ENCODE measurements at places on chromosomes 1 and 21.

GRCh38 chr1:50262436-50262835 lies 153.7 kb downstream of the ELAVL4 start:
- peak; percentile 19 for DNase-seq

DNA sequence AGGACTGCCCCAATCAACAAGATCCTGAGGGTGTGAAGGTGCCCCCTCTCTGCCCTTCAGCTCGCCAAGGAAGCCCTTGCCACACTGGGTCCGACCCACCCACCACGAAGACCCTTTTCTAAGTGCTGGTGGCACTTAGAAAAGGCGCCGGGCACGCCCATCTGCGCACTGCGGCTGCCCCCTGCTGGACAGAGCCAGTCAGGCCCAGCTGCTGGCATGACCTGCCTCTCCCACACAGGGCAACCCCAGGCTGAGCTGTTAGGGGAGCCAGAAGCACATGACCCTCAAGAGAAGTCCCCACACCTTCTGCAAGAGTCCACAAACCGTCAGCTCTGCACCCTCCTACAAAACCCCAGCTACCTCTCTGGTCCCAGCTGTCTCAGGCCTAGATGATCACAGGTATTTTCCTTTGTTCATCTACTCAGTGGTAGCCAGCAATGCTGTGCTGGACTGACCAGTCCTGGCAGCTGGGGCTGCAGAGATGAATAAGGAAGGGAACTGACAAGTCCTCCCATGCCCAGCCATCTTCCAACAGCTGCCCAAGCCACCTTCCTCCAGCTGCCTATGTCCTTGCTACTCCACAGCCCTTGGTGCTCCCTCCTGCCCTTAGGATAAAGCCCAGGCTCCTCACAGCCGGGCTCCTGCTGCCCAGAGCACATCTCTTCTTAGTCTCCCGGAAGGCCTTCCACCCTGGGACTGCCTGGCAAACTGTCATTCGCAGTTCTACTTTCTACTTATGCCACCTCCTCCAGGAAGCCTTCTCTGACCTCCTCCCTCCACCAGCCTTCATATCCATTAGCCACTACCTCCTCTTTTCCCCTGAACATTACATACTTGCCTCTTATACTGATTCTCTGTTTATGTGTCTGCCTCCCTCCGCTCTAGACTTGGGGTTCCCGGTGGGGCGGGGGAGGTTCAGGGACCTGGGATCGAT lies 39.8 kb upstream of the ZC3H12A start:
- DNase-seq: peak; percentile 73

DNA sequence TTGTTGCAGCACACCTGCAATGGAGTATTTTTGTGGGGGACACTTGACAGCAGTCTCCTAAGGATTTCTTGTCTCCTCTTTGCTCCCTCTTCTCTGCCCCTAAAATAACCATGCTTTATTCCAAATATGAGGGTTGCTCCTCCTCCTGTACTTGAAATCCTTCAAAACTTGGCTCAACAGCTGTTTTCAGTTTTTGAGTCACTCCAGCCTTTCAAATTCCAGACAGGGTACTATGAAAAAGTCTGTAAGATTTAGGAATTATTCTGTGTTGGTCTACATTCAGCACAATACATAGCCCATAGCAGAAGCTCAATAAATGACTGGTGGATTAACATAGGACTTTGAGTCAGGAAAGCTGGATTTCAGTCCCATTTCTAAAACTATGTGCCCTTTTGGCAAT lies 5.5 kb downstream of the AP4B1 start:
- DNase-seq: no peak

GRCh38 chr1:31183927-31184554 lies 55.6 kb downstream of the NKAIN1 start:
- DNase-seq: peak; percentile 70

DNA sequence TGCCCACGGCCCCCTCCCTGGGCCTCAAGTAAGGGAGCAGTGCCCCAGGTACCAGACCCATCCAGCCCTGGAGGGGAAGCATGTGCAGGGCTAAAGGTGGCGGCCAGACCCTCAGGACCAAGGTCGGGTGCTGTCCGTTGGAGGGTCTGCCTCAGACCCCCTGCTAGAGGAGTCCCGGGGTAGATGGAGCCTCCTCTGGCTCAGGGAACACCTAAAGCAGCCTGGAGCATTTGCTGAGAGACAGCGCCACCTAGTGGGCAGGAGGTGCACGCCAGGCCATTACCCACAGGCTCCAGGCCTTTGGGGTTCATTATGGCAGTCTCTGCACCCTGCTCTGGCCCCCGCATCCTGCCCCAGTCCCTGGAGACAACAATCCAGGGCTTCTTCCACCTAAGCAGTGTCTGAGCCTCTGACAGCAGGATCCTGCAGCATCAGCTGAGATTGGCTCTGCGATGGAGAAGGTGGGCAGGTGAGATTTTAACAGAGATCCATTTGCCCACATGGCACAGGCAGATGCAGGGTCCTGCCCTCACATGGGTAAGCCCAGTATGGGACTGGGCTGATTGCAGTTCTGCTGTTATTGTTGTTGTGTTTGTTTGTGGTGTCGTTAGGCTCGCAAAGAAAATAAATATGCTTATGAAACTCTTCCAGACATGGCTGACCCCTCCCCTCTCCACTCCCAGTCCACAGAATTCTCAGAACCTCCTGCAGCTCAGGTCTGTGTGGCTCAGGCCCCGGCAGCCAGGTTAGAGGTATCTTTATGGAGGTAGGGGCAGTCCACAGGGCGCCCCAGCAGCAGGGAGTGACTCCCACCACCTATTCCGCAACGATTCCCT lies 42.4 kb downstream of the CTNNBIP1 start:
- peak; percentile 85 for DNase-seq

DNA sequence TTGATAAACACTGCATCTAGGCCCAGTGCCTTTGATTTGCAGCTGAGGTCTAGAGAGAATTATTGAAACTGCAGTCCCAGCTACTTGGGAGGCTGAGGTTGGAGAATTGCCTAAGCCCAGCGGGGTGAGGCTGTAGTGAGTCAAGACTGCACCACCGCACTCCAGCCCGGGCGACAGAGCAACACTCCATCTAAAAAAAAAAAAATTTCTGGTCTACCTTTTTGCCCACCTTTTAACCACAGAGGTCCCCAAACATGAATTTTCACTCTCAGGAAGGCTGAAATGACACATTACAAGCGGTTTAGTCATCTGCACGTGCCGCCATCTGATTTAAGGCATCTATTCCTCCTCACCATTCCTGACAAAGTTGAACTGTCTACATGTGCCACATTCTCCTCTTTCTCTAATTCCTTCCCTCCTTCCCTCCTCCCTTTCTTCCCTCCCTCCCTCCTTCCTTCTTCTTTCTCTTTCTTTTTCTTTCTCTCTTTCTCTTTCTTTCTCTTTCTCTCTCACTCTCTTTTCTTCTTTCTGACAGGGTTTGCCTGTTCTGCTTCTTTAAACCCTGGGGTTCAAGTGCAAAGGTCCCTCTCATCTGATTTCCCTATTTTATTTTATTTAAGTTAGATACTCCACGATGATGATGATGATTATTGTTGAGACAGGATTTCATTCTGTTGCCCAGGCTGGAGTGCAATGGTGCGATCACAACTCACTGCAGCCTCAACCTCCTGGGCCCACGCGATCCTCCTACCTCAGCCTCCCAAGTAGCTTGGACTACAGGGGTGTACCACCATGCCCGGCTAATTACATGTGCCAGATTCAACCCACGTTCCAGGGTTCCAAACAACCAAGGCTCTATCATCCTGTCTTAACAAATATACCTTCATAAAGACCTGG lies 3.0 kb upstream of the SOD1 start:
- DNase-seq: no peak

DNA sequence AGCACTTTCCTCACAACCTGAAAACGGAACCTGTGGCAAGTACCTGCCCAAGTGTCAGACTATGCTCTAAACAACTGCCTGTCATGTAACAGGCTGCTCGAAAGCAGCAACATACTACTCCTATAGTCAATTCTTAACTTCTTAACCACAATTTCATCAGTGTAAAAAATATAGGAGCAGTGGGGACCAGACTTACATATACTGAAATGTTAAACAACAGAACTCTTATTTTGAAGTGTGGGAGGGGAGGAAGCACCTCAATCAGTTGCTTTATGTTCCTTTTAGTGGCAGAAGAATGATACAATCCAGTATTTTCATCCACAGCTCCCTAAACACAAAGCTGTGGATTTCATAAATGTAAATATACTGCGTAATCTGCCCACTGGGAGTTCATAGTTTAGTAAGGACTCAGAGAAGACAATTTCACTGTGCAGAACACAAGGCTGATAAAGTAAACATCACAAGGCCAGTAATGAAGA lies 44.2 kb downstream of the WLS start:
- no peak for DNase-seq

- peak; percentile 84 for DNase-seq
Observed at GRCh38 chr1:21175324-21175669, 1.4 kb downstream of the EIF4G3 start.

GRCh38 chr1:24963943-24964693 lies 34.0 kb upstream of the RUNX3 start:
- DNase-seq: no peak

- no peak for DNase-seq
Observed at GRCh38 chr1:76191561-76191960, 117.0 kb downstream of the ST6GALNAC3 start.

DNA sequence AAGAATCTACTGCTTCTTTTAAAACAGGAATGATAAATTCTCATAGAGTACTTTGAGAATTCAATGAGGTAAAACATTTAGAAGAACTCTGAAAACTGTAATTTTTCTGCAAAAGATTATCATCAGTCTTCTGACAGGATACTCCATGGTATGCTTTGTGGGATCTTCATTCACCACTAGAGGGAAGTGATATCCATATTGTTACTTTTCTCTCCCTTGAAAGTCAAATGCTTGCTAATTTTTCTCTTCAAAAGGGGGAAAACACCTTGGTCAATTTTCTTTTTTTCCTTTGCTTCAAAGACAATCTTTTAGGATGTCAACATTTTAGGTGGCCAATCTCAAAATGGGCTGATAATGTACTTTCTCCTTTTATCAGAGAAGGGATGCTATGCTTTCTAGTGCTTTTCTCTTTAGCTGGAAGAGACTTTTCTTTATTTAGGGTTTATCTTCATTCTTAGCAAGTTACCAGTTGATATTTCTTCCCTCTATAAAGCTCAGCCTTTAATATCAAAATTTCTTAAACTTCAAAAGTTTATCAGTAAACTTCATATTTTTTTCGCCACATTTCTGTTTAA lies 95.5 kb downstream of the NEGR1 start:
- DNase-seq: peak; percentile 41

DNA sequence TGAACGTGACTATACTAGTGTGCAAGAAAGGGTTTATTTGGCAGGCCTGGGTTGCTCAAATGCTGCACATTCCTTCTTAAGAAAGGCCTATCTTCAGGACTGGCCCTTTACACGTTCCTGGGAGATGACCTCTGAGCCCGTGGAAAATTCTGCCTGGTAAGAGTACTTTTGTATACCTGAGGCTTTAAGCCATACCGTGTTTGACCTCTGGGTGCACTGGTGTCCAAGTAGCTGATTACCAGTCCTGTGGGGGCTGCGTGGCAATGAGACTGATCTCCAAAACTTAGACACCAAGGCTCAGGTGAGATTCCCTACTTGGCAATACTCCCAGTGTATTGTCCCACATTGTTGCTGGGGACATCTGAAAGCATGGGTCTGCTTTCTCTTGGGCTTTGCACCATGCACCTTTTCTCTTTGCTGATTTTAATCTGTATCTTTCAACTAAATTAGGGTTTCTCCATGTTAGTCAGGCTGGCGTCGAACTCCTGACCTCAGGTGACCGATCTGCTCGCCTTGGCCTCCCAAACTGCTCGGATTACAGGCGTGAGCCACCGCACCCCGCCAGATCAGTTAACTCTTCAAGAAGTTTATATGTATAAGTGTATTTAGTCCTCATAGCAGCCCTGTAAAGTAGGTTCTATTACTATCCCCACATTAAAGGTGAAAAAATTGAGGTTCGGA lies 44.5 kb downstream of the TRIM33 start:
- DNase-seq: no peak

DNA sequence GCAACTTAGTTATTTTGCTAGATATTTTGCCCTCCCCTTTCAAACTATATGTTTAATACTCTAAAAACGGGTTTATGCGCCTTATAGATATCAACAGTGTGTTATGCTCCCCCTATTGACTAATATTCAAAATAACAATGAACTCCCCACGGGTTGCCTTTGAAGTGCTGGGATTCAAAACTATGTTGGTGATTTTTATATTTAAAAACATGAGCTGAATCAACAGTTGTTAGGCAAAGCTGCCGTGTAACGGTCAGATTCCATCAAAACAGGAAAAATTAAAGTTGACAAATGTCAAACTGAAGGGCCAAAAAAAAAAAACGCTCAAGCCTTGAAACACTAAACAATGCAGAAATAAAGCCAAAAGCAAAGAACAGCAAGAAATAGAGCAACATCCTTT lies 2.5 kb downstream of the TGFBR3 start:
- DNase-seq: peak; percentile 64

- DNase-seq: no peak
Observed at GRCh38 chr1:12621346-12622335, 3.6 kb upstream of the DHRS3 start.

DNA sequence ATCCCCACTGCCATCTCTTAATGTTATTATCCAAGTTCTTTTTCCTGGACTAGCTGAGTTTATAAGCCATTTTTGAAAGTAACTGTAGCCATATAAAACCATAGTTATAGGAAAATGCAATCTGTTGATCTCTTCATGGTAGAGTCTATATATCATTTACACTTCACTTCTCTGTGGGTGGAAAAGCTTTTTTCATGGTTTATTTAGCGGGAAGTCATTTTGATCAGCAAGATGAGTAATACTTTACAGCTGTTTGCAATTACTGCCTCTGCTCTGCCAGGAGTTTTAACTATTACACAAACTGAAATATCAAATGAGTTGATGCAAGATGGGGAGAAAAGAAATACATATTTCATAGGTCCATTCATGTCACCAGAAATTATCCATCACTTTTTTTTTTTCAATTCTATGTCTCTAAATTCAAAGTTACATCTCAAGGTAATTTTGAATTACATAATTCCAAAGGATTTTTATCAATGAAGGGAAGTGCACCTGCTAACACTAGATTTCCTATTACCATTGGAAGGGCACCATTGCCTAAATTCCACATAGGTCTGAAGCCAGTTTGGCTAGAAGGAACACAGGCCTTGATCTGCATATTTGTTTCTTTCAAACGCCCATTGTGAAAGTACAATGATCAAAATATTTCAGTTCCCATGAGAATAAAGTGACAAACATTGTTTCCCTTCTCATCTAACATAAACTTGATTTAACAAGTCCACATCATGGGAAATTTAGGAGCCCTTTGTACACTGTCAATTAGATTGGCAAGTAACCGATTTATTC lies 296.7 kb downstream of the ZNF326 start:
- DNase-seq: no peak

DNA sequence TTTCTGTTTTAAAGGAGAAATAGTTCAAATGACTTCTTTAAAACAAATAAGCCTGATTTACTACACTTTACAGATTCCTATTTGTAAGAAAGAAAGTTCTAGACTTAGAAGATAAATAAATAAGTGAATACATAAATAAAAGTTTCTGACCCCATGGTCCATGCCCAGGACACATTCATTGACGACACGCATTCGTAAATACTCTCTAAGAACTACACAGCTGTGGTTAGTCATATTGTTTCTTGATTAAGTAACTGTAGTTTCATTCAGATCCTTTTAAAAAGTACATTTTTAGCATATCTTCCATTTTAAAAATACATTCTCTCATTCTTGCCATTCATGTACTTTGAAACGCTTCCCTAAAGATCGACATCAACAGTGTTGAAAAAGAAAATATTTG lies 497.4 kb downstream of the SETD4 start:
- no peak for DNase-seq
